ENCODE measurements at places on chromosomes 7 and 10.

DNA sequence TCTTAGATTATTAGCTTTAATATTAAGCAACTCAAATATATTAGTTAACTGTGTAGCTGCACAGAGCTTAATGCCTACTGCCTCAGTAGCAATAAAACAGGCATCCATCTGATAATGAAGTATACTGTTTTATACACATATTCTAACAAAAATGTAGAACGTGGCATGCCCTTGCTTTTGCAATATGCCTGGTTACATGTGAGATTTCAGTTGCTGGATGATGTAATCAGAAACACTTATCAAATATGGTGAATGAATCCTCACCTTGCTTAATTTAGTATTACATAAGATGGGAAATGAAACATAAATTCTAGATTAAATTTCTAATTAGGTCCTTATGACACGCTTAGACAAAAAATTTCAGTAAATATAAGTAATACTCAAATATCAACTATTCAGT, 8.0 kb downstream of the DNAJC1 start:
- DNase-seq: no peak

DNA sequence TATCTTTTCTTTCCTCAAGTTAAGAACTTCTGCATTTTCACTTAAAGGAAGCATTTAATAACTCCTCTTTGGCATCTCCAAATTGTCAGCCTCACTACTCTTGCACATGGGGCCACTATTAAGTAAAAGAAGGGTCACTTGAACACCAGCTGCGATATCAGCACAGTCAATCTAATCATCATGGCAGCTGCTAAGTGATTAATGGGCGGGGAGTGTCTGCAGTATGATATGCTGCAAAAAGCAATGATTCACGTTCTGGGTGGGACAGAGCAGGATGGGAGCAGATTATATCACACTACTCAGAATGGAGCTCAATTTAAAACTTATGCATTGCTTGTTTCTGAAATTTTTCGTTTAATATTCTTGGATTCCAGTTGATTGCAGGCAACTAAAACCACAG, 447.4 kb upstream of the PFKP start:
- DNase-seq: no peak

- DNase-seq: no peak
These were observed 268.3 kb downstream of the GRID1 start for GRCh38 chr10:86098187-86098881.

- DNase-seq: no peak
These were observed 155.8 kb downstream of the FANK1 start for GRCh38 chr10:126052171-126052570.

DNA sequence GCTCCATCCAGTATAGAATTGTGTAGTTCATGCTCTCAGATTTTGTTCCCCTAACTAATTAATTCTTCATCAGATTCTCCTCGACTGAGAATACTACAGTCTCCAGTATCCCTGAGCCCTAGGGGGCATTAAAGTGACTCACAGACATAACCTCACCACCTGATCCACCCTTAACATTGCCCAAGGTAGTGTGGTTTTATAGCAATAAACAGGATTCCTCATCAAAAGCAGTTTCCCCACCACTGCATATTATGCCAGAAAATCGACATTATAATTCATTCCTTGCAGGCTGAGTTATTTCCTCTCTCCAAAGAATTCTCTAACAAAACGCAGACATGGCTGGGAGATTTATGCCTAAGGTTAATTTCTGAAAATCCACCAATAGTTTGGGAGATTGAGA, 1402.5 kb upstream of the CELF2 start:
- DNase-seq: no peak

DNA sequence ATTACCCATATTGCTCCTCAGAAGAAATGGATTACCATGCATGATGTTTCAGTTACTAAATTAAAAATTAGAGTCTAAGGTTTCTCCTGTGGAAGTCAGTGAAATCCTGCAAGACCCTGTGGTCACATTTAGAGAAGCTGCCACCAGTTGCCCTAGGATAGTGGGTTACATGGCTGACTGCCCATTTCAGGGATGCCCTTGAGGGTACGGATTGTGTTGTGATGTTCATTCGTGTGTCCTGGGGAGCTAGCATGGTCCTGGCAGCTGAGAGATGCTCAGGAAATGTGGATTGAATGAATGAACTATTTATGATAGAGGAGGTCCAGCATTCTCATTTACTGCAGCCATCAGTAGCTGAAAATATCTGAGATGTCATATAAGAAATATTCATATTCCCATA, 55.1 kb downstream of the TMEM178B start:
- no peak for DNase-seq

DNA sequence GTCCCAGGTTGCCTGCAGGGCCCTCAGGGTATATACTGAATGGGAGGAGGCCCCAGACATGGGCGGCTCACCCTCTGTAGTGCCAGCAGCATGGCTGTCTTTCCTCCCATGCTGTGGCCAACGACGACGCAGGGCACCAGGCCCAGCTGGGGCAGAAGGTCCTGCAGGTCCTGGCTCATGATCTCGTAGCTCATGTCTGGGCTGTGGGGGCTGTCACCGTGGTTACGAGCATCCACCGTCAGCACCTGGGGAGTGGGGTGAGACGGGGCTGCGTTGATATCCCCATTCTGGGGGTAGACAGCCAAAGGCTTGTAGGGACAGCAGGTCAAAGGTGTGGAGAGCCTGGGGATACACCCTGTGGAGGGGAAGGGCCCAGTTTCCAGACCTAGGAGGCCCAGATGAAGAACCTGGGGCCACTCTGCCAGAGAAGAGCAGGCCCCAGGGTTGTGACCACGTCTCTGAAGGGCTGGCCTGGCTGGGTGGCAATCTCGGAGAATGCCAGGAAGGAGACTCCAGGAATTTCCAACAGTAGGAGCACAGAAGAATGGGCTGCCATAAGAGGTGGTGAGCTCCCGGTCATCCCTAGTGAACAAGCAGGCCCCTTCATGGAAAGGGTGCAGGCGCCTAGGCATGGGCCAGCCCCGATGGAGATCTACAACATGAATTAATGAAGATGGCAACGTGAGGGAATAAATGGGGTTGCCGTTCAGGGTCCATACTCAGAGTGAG, 947 bp downstream of the ABHD11 start:
- no peak for DNase-seq

- DNase-seq: no peak
These were observed 104.7 kb downstream of the PDGFA start for GRCh38 chr7:414681-415560.

GRCh38 chr7:111508387-111508786, 53.9 kb downstream of the IMMP2L start:
- DNase-seq: no peak

- DNase-seq: no peak
These were observed 1.5 kb downstream of the PON1 start for GRCh38 chr7:95322854-95323253.

DNA sequence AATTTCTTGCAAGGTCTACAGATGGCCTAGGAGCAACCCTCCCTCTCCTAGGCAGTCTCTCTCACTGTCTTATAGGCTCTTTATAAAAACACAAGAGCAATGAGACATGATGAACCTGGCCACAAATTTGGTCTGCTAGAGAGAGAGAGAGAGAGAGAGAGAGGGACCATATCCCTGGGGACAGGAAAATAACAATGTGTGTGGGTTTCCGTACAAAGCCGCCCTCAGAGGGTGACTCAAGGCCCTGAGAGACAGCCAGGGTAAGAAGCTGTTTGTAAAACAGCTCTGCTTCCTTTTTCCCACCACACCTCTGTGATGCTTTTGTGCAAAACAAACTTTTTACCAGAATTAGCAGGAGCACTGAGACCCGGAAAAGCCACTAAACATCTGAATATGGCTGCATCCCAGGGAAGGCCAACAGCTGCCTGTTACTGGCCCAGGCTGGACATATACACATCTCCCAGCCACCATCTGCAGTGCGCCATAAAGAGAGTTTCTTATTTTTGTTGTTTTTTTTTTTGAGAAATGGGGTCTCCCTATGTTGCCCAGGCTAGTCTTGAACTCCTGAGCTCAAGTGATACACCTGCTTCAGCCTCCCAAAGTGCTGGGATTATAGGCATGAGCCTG, 18.4 kb downstream of the GIMAP5 start:
- peak; percentile 81 for DNase-seq

DNA sequence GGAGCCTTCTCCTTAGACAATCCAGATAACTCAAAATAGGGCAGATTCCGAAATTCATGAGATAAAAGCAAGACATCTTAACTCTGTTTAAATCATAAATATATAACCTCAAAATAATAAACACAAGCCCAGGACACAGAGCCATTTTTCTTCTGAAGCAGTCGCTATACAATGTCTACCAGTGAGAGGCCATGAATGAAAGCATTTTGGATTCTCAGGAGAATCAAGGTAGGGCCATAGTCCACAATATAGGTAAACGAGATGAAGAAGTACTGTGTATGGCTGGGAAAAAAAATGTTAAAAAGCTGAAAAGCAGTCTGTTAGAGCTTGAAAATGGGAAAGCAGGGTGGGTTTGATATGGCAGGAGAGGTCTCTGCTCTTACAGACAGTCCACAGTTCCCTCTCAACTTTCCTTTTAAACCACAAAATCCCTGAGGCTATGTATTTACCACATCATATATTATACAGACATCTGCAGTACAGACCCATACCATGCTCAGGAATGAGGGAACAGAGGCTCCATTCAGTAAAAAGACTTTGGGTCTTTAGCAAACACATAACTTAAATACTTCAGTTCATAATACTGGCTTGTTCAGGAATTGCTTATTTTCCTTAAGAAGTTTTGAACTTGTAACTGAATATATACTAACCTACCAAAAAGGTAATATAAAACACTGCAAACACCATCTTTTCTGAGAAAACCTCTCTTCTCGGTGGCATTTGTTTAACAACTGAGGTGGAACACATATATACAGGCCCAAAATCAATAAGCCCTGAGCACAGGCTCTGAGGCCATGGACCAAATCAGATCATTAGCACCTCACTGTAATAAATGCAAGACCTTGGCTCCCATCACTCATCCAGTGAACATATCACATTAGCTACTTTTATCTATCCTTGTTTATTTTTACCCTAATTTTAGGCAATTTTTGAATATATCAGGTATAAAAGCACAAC, 109.3 kb downstream of the SORBS1 start:
- no peak for DNase-seq

DNA sequence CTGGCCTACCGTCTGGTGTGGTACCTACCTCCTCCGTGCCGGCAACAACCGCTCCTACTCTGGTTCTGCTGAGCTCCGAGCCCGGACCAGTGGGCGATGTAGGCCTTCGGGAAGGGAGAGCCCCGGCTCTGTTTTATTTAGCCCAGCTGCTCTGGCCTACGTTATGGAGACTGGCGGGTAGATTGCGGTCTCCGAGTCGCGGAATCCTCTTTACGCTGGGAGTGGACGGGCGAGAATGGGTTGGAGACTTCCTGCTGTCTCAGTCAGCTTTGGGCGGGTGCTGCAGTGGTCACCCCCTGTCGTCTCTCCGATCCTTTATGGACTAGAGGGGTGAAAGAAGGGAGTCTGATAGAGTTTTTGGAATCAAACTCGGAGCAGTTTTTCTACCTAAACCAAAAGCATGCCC, 406 bp downstream of the CBLL1 start:
- no peak for DNase-seq

GRCh38 chr7:116527521-116527920, 2.7 kb downstream of the CAV1 start:
- no peak for DNase-seq

DNA sequence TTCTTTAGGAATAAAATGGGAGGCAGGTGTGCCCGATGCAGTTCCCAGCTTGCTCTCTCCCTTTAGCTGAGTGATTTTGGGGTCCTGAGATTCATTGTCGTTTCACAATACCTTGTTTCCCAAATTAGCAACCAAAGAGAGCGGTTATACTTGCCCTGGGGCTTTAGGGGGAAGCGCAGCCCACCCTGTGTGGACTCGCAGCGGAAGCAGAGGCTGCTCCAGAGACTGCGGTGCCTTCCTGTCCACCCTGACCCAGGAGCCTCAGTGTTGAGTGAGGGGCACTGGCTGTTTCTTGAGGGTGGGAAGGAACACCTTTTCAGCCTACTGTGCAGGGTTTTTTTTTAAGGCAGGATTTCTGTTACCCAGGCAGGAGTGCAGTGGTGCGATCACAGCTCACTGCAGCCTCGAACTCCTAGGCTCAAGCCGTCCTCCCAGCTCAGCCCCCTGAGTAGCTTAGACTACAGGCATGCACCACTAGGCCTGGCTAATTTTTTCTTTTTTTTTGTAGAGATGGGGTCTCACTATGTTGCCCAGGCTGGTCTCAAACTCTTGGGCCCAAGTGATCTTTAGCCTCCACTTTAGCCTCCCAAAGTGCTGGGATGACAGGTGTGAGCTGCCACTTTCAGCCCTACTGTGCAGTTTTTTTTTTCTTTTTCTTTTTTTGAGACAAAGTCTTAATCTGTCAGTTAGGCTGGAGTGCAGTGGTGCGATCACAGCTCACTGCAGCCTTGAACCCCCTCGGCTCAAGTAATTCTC, 67.0 kb downstream of the DNAJB6 start:
- DNase-seq: no peak

GRCh38 chr7:55557666-55558188, 14.6 kb downstream of the VOPP1 start:
- DNase-seq: no peak

GRCh38 chr10:95407546-95407945, 116.7 kb upstream of the PDLIM1 start:
- DNase-seq: no peak

GRCh38 chr7:41294556-41295454, 408.1 kb downstream of the INHBA start:
- DNase-seq: no peak

DNA sequence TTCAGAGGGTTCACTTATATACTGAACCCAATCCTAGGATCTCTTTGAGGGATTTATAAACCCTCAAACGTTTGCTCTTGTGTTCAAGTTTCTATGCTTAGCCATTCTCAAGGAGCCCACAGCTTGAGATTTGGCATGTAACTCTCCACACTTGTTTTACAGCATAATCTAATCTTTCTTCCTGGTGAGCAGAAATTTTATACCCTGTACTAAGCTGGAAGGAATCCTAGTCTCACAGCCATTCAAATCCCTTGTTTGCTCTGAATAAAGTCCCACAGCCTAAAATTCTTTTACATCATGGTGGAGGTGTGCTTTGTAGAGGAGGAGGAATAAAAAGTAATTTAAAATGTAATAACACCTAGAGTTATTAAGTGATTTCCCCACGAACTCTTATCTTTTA, 5.3 kb upstream of the AGR2 start:
- DNase-seq: no peak

GRCh38 chr10:131820626-131821025, 80.2 kb upstream of the PPP2R2D start:
- no peak for DNase-seq
